ENCODE measurements at places on chromosomes 11 and 22.

DNA sequence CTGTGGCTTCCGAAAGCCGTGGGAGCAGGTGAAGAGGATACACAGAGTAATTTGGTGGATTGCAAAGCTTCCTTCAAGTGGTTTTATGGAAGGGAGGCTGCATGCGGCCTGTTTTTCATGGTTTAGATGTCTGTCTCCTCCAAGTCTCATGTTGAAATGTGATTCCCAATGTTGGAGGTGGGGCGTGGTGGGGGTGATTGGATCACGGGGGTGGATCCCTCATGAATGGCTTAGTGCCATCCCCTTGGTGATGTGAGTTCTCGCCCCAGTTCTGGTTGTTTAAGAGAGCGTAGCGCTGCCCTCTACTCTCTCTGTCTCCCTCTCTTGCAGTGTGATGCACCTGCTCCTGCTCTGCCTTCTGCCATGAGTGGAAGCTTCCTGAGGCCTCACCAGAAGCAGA lies 247.8 kb upstream of the B3GAT1 start:
- DNase-seq, result no peak

- DNase-seq, result peak; percentile 40
These were observed 15.1 kb upstream of the CYTH4 start for GRCh38 chr22:37267135-37267587.

GRCh38 chr11:73851046-73851764 lies 25.4 kb downstream of the COA4 start:
- DNase-seq, result no peak

- no peak for DNase-seq
These were observed 7.7 kb upstream of the CCDC188 start for GRCh38 chr22:20158391-20159036.

GRCh38 chr22:17917490-17917983 lies 106.8 kb downstream of the MICAL3 start:
- DNase-seq, result no peak

GRCh38 chr22:41970601-41971000 lies 1.4 kb downstream of the SEPTIN3 start:
- DNase-seq, result no peak

DNA sequence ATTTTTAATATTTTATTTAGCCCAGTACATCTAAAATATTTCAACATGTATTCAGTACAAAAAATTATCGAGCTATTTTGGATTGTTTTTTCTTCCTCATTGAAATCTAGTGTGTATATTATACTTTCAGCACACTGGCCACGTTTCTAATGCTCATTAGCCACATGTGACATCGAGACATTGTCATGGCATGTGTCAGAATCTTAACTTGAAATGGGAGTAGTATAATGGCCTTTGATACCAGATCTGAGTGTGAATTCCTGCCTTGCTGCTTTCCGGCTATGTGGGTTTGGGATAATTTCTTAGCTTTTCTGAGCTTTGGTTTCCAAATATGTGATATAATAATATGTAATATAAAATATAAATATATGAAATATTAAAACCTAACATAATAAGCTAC lies 54.3 kb downstream of the BCL2L13 start:
- no peak for DNase-seq

DNA sequence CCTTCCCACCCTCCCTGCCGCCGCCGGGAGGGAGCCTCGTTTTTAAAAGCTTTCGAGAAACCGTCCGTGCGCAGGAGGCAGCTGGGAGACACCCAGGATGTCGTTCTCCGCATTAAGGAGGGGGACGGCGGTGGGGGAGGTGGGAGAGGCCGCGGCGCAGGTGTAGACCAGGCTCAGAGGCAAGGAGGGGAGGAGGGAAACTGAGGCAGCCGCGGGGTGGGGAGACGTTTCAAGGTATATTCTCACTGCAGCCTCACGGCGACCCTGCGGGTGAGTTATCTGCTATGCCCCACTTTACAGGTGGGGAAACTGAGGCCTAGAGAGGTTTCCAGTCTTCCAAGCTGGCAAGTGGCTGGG lies 42.7 kb downstream of the CYTH4 start:
- DNase-seq, result no peak

DNA sequence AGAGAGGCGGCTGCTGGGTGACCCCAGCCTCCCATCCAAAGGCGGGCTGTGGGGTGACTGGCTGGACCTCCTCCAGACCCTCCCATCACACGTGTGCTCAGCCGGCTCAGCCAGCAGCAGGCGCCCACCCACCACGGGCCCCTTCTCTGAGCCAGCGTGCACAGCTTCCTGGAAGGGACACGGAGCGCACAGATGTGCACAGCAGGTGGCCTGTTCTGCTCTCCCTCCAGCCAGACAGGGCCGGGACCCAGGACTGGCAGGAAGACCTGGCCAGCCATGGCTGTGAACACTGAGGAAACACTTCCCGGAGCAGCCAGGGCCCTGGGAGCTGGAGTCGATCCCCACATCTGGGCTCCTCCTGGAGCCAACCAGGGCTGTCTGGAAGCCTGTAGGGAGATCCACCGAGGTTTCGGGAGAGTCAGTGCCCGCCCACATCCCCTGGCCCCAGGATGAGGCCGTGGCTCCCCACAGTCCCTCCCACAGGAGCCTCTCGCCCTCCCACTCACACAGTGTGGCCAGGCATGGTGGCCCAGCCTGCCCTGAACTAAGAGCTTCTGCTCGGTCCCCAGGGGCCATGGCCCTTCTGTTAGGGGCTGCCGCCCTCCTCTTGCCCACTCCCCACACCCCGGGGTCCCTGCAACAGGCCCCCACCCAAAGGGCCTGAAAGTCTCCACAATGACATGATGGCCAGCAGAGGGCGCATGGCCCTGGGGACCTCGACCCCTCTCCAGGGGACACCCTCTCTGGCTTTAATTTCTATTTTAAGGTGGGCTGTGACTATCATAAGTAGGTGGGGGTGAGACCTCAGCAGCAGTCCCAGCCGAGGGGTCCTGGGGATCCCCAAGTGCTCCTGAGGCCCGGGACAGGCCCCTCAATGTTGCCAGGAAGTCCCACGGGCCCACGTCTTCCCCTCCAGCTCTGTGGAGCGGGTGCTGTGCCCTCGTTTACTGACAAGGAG lies 90.6 kb upstream of the FGF3 start:
- no peak for DNase-seq

GRCh38 chr11:72969894-72970335 lies 155.7 kb downstream of the ATG16L2 start:
- DNase-seq, result no peak

DNA sequence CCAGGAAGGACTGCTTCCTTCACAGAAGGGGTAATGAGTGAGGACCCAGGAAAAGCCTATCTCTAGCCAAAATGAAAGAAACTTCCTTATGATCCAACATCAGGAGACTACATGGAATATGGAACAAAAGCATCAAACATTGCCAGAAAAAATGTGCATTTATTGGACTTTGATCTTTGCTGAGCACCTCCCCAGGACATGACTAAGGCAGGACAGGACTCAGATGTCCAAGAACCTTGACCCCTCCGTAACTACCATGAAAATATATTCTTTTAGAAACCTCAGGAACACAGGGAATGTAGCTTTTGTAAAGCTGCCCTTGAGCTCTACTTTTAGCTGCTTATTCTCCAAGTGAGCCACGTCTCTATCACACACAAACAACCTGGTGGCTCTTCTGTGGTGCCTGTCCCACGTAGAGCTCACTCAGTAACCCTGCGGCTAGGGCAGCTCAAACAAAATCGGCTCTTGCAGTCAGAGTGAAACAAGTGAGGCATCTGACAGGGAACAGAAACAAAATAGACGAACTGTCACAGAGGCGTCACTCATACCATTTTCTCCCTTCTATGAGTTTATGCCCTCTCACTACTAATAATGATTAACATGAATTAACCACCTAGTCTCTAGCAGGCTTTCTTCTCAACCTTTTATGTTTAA lies 471.5 kb upstream of the API5 start:
- no peak for DNase-seq

DNA sequence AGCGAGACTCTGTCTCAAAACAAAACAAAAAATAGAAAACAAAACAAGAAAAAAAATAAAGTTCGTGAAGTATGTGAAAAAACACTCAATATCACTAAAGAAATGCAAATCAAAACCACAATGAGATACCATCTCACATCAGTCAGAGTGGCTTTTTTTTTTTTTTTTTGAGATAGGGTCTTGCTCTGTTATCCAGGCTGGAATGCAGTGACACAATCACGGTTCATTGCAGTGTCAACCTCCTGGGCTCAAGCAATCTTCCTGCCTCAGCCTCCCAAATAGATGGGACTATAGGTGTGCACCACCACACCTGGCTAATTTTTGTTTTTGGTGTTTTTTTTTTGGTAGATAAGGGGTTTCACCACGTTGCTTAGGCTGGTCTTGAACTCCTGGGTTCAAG lies 37.5 kb downstream of the ATG16L2 start:
- no peak for DNase-seq

DNA sequence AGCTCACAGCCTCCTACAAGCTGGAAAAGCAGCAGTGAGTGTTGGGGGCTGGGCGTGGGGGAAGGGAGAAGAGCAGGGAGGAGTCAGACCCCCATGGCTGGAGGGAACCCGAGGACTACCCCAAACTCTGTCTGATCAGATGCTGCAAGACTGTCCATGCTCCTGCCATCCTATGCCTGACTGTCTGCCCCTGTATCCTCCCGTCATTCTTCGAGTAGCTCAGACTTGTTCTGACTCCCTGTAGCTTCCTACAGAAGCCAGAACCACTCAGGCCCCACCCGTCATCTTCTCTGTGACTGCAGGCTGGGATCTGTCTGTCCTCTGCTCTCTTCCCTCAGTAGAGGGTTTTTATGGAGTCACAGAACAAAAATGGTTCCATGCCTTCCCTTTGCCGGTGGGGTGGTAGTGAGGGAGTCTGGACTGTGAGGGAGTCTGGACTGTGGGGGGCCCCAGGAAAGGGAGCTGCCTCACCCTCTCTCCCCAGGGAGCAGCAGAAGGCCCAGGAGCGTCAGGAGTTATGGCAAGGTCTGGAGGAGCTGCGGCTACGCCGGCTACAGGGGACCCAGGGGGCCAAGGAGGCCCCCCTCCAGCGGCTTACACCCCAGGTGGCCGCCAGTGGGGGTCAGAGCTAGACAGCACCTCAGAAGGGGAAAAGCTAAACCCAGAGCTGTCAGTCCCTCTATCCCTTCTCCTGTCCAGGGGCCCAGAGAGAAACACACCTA lies 2.3 kb downstream of the GPHA2 start:
- DNase-seq, result no peak

GRCh38 chr11:109972181-109972715 lies 120.9 kb upstream of the ZC3H12C start:
- DNase-seq, result no peak
